Aorta (tissue), 5 donors: ENCODE measurements at places on chromosomes 7 and 10.

DNA sequence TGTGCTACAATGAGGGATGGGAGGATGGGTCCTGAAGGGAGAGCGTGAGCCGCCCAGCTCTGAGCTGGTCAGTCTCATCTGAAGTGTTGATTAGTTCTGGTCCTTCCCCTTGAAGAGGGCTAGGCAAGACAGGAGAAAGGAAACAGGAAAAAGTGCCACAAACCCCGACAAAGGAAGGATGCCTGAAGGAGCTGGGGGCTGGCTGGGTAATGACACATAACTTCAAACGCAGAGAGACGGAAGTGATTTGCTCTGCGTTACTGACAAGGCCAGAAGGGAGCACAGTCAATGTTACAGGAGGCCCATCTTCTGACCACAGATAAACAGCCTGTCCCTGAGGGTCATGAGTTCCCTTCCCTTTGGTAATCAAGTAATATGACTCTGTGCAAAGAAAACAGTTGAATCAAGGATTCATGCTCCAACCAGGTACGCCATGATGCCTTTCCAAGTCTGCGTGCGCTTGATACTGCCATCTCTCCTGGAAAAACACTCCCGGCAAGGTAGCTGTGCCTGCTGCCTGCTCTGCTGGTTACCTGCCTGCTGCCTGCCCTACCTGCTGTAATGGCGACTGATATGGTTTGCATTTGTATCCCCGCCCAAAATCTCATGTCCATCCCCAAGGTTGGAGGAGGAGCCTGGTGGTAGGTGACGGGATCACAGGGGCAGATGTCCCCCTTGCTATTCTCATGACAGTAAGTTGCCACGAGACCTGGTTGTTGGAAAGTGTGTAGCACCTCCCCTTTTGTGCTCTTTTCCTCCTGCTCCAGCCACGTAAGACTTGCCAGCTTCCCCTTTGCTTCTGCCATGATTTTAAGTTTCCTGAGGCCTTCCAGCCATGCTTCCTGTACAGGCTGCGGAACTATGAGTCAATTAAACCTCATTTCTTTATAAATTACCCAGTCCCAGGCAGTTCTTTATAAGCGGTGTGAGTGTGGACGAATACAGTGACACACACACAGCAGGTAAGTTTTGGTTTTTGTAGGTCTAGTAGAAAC lies 57.9 kb downstream of the GRB10 start:
- no peak for DNase-seq

DNA sequence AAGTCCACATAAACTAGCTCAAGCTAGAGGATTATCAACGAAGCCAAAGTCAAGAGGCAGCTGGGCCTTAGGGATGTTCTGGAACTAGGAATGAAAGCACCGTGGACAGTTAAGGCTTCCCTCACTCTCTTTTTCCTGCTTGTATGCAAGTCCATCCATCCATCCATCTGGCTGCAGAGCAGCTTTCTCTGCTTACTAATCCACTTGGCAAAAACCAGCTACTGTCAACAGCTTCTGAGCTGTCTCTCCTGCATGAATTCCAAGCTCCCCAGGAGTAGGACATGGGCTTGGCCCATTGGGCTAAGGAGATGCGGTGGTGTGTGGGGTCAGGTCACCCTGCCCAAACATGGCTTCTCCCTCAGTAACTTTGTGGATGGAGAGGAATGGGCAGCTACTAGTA lies 66.2 kb downstream of the NAMPT start:
- DNase-seq = no peak

- DNase-seq = peak; percentile 36
Observed at GRCh38 chr10:128044961-128045832, 81.0 kb downstream of the MKI67 start.

DNA sequence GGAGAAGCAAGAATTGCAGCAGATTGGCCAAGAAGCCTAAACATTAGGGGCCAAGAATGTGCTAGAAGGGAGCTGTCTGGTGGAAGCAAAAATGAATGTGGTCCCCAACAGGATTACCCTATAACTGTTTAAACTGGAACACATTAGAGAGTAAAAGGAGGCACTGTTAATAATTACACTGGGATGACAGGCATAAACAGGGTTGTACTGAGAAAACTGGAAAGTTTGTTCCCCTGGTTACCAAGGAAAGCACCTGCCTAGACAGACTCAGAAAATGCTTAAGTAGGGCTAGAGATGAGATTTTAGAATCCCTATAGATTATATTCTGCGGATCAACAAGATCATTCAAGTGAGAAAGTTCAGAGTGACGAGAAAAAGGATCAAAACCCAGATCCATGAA lies 100.8 kb downstream of the CTTNBP2 start:
- no peak for DNase-seq

DNA sequence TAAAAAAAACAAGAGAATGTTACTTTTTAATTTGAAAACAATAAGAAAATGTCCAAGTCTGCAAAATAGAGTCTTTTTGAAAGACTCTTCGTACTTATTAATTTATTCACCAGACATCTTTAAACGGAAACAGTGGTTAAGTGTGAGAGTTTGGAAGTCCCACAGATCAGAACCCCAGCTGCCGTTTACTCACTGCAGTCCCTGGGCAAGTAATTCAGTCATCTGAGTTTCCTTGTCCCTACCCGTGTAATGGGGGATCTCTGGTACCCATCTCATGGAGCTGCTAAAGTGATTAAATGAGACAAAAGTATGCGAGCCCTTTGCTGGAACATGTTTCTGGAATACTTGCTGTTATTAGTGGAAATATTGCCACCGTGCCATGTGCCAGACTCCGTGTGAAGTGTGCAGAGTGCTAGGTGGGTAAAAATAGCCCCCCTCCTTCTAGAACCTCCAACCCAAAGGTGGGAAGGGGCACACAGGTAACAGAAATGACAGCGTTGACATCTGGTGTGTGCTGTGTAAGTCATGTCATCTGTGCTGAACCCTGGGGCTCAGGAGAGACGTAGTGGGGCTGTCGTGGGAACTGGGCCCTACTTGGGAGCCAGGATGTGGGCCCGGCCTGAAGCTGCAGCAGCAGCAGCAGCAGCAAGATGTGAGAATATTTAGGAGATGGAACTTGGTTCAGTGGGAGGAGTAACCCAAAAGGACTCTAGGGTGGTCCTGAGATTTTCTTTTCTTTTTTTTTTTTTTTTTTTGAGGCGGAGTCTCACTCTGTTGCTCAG lies 140.5 kb downstream of the CUX1 start:
- DNase-seq = no peak

DNA sequence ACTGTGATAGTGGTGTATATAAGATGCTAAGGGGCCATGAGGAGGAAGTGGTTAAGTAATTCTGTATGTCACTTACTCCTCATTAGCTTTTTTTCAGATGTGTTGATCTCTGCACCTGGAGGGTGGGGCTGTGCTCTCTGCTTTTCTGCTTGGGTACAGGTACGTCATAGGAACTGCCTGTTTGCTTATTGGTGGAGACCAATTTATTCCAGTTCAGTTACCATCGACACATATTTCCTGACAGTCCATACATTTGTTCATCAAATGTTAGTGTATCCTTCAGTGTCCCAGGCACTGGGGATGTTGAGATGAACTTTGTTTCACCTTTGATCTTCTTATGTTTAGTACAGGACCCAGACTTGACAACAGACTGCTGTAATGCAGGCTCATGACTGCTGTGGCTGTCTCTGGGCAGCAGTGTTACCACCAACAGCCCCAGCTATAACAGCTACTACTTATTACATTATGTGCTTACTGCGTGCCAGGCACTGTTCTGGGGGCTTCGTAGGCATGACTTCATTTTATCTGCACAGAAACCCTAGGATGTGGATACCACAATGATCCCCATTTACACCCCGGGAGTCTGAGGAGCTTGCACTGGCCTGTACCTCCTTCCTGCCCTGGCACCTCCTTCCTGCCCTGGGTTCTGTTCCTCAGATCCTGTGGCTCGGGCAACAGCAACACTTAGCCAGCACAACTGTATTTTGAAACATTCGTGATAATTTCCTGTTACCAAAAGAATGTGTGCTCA lies 87.4 kb downstream of the BUB3 start:
- no peak for DNase-seq

DNA sequence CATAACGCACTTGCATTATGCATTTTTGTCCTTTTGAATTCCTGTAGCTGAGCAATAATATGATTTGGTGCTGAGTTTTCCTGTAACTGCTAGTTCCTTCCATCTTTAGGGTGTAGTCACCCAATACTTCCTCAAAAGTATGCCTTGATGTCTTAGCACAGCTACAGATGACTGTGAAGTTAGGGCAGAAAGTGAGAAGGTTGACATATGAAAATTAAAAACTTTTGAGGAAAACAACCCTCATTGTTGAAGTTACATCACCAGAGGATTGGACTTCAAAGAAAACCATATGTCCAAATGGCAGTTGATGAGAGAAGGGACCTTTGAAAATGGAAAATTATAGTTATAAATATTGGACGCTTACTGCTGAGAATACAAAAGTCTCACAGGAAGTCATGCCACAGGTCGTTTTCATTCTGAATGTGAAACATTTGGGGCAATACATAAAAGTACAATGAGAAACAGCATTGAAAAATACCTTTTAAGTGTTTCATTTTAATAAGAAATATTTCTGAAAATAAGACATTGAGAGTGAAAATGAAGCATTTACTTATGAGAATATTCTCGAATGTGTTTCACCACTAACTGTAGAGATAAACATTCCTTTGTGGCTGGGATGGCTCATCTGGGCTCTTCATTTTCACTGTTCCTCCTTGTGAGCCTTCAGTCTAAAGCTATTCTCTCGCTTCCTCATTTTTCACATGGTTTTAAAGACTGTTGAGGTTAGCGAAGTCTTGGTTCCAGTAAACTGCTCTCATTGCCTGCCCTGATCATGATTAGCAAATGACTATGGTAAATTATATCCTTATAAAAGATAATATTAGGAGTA lies 61.4 kb upstream of the NME8 start:
- no peak for DNase-seq

DNA sequence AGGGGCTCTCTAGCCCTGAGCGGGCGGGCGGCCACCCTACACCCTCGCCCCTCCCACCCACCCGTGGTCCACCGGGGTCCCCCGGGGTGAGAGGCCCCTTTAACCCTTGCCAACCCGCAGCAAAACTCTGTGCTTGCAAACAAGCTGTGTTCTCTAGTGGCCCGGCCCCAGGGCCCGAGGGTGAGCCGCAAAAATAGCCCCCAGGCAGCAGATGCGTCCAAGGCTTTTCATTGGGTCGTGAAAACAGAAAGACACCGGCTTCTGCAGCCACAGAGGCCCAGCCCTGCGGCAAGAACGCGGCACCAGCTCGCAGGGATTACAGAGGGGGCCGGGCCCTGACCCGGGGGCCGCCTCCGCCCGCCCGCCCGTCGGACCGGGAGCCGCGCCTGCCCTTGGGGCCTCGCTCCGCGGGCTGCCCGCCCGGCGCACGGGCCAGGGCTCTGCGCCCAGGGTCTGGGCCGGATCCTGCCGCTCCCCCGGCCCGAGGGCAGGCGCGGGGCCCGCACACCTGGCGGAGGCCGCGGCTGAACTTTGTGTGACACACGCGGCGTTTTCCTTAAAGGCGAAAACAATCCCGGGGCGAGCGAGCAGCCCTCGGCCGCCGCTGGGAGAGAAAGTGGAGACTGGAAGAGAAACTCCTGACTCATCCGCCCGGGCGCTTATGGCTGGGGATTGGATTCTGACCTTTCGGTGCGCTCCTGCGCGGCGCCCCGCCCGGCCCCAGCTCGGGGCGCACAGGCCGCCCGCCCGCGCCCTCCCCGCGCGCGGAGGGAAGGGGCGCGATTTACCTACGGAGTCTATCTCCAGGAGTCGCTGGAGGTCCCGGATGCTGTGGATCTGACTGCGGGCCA lies 2.8 kb downstream of the PDGFA start:
- peak; percentile 76 for DNase-seq

GRCh38 chr10:35451151-35452016 lies 115.1 kb downstream of the CCNY start:
- no peak for DNase-seq

- no peak for DNase-seq
Observed at GRCh38 chr7:134856691-134857090, 77.3 kb downstream of the CALD1 start.

- peak; percentile 93 for DNase-seq
Observed at GRCh38 chr10:75294866-75295701, 59.3 kb upstream of the COMTD1 start.

DNA sequence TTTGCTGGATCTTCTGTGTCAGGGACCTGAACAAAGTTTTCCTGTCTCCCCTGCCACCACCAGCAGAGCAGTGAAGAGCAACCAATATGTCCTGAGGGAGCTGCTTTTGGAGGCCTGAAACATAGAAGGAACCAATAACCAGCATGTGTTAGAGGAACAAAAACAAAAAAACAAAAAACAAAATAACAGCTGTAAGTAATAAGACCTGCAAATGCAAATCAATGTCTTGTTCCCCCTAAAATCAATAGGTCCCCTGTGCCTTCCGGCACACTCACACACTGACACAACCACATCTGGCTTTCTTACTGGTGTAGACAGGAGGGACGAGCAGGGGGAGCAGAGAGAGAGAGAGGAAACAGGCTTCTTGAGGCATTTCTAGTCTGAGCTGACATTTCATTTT lies 94.1 kb downstream of the NRG3 start:
- DNase-seq = no peak

DNA sequence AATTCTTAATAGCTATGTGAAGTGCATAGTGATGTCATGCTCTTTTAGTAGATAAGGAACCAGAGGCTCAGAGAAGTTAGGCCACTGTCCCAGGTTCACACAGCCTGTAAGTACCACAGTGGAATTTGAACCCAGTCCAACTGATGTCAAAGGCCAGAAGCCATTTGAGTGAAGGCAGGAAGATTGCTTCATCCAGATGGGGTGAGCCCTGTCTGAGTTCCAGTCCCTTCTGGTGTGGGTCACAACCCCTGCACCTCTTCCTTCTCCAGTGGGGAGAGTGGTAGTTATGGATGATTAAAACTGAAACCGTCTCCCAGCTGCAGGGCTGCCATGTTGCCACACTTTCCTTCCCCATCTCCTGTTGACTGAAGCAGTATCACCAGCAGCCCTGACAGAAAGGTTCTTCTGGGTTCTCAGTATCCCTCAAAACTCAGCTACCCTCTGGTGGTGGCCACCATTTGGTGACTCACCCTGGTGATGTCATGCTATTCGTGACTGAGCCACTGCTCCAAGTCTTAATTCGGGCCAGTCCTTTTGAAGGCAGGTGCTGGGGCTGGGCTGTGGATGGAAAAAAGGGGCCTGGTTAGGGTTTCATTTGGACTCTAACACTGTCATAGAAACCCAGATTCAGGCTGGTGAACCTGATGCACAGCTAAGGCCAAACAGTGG lies 1.5 kb upstream of the C10orf95 start:
- peak; percentile 79 for DNase-seq

DNA sequence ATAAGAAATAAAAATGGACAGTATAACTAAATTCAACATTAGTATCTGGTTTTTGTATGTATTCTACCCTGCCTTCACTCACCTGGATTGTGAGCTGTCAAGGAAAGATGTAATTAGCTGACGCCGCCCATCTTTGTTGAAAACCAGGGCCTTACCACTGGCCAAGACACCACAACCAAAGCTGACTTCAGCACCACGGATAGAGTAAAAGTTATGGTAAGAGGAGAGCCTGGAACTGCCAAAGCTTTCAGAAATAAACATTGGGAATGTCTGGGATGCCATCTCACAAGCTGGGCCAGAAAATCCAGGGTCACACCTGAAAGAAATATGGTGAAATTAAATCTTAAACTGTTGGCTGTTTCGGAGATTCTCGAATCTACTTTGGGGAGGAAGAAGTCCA lies 190.1 kb upstream of the SLC26A5 start:
- no peak for DNase-seq

- peak; percentile 56 for DNase-seq
Observed at GRCh38 chr7:106858618-106859532, 6.2 kb upstream of the PIK3CG start.
